ENCODE measurements at places on chromosomes 5 and 9.

- DNase-seq: no peak
Observed at GRCh38 chr9:122367065-122367464, 3.8 kb upstream of the PTGS1 start.

- no peak for DNase-seq
Observed at GRCh38 chr9:92763721-92764380, 782 bp downstream of the BICD2 start.

GRCh38 chr9:136140966-136141365, 22.3 kb upstream of the TMEM250 start:
- no peak for DNase-seq

DNA sequence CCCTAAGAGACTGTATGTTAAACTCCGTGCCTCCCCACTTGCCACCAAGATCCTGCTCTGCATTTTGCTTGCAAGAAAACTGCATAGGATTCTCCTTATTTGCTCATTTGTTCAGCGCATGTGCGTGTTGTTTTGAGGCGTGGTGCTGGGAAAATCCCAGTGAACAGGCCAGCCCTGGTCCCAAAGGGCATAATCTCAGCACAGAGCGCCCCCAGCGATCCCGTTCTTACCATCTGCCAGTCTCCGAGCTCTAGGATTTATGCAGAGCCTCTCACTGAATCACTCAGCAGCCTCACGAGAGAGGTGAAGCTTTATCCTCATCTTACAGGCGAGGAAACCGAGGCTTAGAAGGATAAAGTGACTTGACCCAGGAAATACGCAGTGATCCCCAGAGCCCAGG, 11.5 kb downstream of the PRRX2 start:
- no peak for DNase-seq

DNA sequence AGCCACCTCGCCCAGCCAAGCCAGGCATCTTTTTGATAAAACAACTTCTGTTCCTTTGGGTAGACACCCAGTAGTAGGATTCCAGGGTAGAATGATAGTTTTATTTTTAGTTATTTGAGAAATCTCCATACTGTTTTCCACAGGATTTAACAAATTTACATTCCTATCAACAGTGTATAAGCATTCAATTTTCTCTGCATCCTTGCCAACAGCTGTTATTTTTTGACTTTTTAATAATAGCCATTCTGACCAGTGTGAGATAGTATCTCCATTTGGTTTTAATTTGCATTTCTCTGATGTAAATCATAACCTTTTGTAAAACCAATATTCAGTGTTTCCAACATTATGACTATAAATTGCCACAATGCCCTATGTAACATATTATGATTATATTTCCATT, 28.2 kb upstream of the CCNB1 start:
- no peak for DNase-seq

GRCh38 chr5:112737070-112737462, 619 bp upstream of the APC start:
- DNase-seq: no peak

DNA sequence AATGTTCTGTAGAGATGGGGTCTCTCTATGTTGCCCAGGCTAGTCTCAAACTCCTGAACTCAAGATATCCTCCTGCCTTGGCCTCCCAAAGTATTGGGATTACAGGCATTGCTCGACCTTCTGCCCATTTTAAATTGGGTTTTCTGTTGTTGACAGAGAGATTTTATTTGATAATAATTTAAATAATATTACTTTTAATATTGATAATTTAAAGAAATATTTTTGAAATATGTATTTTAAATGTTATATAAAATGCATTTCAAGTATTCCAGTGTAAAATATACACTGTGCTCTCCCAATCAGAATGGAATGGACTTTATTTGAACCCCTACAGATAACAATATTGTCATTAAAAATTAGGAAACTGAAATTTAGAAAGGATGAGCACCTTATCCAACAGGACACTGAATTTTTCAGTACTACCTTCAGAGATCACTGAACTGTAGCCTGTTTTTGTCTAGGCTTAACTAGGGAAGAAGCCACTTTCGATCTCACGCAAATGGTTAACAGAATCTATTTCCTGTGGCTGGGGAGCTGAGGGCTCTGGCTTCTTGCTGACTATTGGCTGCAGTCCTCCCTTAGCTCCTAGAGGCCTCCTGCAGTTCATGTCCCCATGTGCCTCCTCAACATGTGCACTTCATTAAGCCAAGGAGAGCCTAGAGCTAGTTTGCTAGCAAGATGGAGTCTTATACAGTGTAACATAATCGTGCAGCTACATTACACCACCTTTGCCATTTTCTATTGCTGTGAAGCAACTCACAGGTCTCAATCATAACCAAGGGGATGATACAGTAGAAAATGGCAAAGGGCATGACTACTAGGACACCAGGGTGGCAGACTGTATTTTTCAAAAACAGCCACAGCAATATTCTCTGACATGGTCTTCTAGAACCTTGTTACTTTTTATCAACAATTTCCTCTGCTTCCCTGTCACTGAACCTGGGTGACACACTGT, 150.0 kb downstream of the CDC42SE2 start:
- no peak for DNase-seq

DNA sequence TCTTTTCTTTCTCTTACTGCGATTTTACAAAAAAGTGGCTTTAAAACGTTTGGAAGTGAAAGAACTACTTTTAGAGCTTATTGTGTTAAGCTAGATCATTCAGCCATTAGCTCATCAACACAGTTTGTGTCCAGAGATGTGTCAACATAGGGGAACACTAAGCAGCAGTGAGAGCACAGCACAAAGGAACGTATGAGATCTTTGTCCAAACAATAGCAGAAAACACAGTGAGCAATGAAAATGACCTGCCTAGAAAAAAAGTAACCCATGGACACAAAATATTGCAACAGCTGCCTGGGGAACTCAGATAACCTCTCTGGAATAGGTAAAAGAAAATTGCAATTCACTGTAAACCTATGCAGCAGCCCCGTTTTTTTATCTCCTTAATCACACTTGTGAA, 372.5 kb downstream of the ARHGEF28 start:
- DNase-seq: no peak

GRCh38 chr5:38598296-38598993, 42.0 kb upstream of the LIFR start:
- DNase-seq: no peak

DNA sequence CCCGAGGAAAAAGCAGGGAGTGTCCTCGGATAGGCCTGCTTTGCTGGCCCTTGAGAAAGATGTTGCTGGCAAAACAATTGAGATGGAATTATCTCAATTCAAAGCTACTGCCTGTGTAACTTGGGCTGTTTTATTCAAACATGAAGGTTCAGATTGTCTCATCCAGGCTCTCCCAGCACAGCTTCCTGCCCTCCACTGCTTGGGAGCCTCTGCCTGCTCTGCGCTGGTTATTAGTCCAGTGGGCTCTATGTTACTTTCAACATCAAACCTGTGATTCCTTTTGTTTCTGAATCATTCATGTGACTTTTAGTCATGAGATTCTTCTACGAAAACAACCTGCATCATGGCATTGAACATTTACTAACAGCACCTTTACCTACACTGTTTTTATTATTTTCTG, 123.2 kb downstream of the SNCAIP start:
- DNase-seq: no peak

GRCh38 chr5:129046151-129046550, 48.4 kb upstream of the ISOC1 start:
- no peak for DNase-seq

GRCh38 chr9:37564916-37565315, 11.3 kb downstream of the FBXO10 start:
- DNase-seq: no peak

- DNase-seq: no peak
Observed at GRCh38 chr9:97059626-97060025, 20.7 kb upstream of the CTSV start.

Measured in activated naive CD4-positive, alpha-beta T cell (primary cell).